ENCODE measurements at places on chromosomes 1 and 21. TPM values are rescaled to one million over a fixed set of nuclear protein-coding genes. Genes with fewer than 3 reads are reported as not detected.

INSRR gene
- not detected for polyA plus RNA-seq

CSF1 gene
- polyA plus RNA-seq: 1.8 TPM

ACKR1 gene
- polyA plus RNA-seq: not detected

HES4 gene
- 3.1 TPM for polyA plus RNA-seq

SPRR2F gene
- polyA plus RNA-seq: not detected

BRINP2 gene
- 0.05 TPM for polyA plus RNA-seq

RIPPLY3 gene
- polyA plus RNA-seq: 0.05 TPM

TTC24 gene
- not detected for polyA plus RNA-seq

LRIG2 gene
- polyA plus RNA-seq: 11.5 TPM

TSPEAR gene
- not detected for polyA plus RNA-seq

SLC26A9 gene
- polyA plus RNA-seq: 0.03 TPM

FCGR2B gene
- polyA plus RNA-seq: not detected

SUSD4 gene
- polyA plus RNA-seq: 1.6 TPM

AMY2A gene
- polyA plus RNA-seq: not detected

S100A3 gene
- polyA plus RNA-seq: 15.1 TPM

C4BPA gene
- polyA plus RNA-seq: not detected

PTGFR gene
- not detected for polyA plus RNA-seq

CTNNBIP1 gene
- 92.3 TPM for polyA plus RNA-seq

NBPF15 gene
- polyA plus RNA-seq: 29.4 TPM

LYPD8 gene
- polyA plus RNA-seq: not detected

ERG gene
- 0.09 TPM for polyA plus RNA-seq

GJB3 gene
- polyA plus RNA-seq: 163 TPM

OPTC gene
- polyA plus RNA-seq: not detected

KRTAP19-5 gene
- polyA plus RNA-seq: not detected

CFHR5 gene
- polyA plus RNA-seq: not detected

KCNE2 gene
- not detected for polyA plus RNA-seq

PPP1R12B gene
- polyA plus RNA-seq: 6.9 TPM

GCSAML gene
- not detected for polyA plus RNA-seq

CFH gene
- polyA plus RNA-seq: 1.7 TPM

B3GALT5 gene
- not detected for polyA plus RNA-seq

BGLAP gene
- 0.23 TPM for polyA plus RNA-seq

UBL4B gene
- not detected for polyA plus RNA-seq

UMODL1 gene
- polyA plus RNA-seq: not detected

CD53 gene
- polyA plus RNA-seq: 0.58 TPM

SLC44A5 gene
- polyA plus RNA-seq: 0.72 TPM

VSIG8 gene
- 1.5 TPM for polyA plus RNA-seq

CHAF1B gene
- 6.8 TPM for polyA plus RNA-seq

DNAJC11 gene
- polyA plus RNA-seq: 53.1 TPM

AK5 gene
- 0.22 TPM for polyA plus RNA-seq

PHLDA3 gene
- polyA plus RNA-seq: 104 TPM

RXFP4 gene
- not detected for polyA plus RNA-seq

HNRNPCL2 gene
- not detected for polyA plus RNA-seq

BATF3 gene
- polyA plus RNA-seq: not detected

EGLN1 gene
- polyA plus RNA-seq: 34.1 TPM

TCEA3 gene
- 0.63 TPM for polyA plus RNA-seq

PCP4L1 gene
- 0.04 TPM for polyA plus RNA-seq

FNDC5 gene
- polyA plus RNA-seq: not detected

NECTIN4 gene
- polyA plus RNA-seq: 6.0 TPM

SLC9C2 gene
- not detected for polyA plus RNA-seq

SPRR1A gene
- 35.0 TPM for polyA plus RNA-seq

AHCYL1 gene
- polyA plus RNA-seq: 64.8 TPM

TRIM67 gene
- polyA plus RNA-seq: not detected

GNAT2 gene
- polyA plus RNA-seq: 0.23 TPM

DNASE2B gene
- not detected for polyA plus RNA-seq

CFAP141 gene
- not detected for polyA plus RNA-seq

ASAP3 gene
- polyA plus RNA-seq: 6.4 TPM

SPRR2A gene
- polyA plus RNA-seq: 4.7 TPM
